SK-N-SH (cell line): ENCODE measurements at places on chromosomes 7 and 10. TPM values are rescaled to one million over a fixed set of nuclear protein-coding genes. Genes with fewer than 3 reads are reported as not detected.

GRCh38 chr7:127107601-127108007 is 145.1 kb downstream of the GRM8 start:
- no peak overlapping the region for H3K27ac ChIP-seq
- H3K4me1 ChIP-seq, result no peaks in the 10 kb centered on the region
- H3K36me3 ChIP-seq, result no peaks in the 10 kb centered on the region
- peak; percentile 45 for DNase-seq

DNA sequence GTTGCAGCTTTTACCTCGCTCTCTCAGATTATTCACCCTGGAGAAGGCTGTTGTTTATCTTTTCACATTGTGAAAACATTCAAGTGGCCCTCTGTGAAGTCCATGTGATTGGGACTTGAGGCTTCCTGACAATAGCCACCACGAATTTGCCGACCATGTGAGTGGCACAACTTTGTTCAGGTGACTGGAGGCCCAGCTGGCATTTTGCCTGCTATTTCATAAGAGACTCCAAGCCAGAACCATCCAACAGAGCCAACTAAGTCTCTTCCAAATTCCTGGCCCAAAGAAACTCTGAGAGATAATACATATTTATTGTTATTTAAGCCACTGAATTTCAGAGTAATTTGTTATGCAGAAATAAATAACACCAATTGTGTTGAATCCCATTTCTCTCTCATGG is 38.2 kb upstream of the CCSER2 start:
- no peak for DNase-seq
- no peaks in the 10 kb centered on the region; the same call in 1 of the 2 replicates for H3K27me3 ChIP-seq
- peaks cover 7% of the 10 kb centered on the region for H3K4me1 ChIP-seq
- H3K27ac ChIP-seq, result no peak overlapping the region

DNA sequence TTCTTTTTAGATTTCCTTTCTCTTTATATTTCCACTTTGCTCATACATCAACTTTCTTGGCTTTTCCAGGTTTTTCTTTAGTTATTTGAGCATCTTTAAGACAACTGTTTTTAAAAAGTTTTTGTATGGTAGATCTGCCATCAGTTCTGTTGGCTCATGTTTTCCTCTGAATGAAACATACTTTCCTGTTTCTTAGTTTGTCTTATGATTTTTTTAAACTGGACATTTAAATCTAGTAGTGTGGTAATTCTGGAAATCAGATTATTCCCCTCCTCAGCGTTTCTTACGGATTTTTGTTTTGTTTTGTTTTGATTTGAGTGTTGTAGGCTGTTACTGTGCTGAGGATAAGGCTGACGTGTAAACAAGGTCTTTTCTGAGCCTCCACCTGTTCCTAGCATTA is 33.8 kb upstream of the ITGB8 start:
- DNase-seq, result no peak
- H3K27me3 ChIP-seq, result no peaks in the 10 kb centered on the region
- no peak overlapping the region for H3K27ac ChIP-seq
- H3K4me3 ChIP-seq, result no peak overlapping the region
- H3K4me1 ChIP-seq, result no peaks in the 10 kb centered on the region; the same call in 1 of the 2 replicates

DNA sequence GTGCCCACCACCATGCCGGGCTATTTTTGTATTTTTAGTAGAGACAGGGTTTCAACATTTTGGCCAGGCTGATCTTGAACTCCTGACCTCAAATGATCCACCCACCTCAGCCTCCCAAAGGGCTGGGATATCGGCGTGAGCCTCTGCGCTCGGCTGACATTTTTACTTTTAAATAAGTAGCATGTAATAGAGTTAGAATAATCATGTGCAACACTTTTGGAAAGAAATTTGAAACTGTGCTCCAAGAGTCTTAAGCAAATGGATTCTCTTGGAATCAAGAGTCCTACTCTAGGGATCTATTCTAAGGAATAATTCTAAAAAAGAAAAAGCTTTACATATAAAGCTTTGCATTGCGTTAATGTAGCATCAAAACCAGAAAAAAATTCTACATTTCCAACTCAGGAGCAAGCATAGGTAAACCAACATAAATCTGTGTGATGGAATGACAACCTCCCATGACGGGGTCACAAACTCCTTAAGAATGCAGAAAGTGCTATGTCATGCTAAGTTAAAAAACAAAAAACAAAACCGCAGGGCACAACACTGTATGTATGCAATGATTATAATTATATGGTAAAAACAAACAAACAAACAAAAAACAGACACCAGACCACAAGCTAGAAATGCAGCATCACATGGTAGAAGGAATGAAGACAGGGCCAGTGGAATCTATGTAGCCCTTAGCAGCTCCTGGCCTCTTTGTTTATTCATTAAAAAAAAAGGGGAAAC is 98.7 kb downstream of the RNF216 start:
- H3K27me3 ChIP-seq, result no peaks in the 10 kb centered on the region
- no peak overlapping the region for H3K27ac ChIP-seq
- no peak for DNase-seq
- H3K4me3 ChIP-seq, result no peak overlapping the region

C10orf67 gene
- 0.97 and 1.1 TPM in 2 replicates for polyA plus RNA-seq

CCDC3 gene
- polyA plus RNA-seq, result 0.02 and 0.05 TPM in 2 replicates

DNA sequence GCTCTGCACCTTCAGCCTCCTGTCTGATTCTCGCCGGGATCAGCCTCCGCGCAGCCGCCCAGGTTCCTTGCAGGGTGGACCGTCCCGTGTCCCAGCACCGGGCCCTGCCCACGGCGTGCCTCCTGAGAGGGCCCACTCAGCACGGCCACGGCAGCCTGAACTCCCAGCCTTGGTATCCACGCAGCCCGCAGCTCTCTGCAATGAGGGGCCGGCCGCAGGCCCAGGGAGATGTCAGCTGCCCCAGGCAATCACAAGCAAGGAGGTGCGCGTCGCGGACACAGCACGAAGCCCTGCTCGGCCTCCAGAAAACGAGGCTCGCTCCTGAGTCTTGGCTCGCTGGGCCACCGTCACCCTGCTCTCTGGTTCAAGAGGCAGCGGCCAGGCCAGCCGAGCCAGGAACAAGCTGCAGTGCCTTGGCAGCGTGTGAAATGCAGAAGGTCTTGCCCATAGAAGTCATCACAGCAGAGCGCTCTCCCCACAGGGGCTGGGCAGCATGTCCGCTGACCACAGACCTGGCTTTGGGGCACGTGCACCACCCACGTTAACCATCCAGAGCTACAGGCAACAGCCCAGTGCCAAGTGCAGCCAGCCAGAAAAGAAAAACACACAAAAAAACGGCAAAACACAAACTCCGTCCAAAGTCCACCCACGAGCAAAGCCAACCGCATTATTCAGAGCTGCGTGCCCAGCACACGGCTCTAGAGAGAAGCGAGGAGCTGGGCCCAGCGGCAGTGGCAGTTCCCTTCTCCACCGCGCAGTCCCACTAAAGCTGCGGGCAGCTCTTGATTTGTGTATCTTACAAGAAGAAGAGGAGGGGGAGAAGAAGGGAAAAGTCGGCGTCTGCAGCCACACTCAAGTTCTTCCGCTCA is 13.9 kb downstream of the GPER1 start:
- DNase-seq, result no peak
- no peaks in the 10 kb centered on the region for H3K36me3 ChIP-seq
- H3K27ac ChIP-seq, result no peak overlapping the region
- peaks cover 27% of the 10 kb centered on the region for H3K4me1 ChIP-seq
- no peaks in the 10 kb centered on the region for H3K27me3 ChIP-seq
- H3K4me3 ChIP-seq, result no peak overlapping the region

DNA sequence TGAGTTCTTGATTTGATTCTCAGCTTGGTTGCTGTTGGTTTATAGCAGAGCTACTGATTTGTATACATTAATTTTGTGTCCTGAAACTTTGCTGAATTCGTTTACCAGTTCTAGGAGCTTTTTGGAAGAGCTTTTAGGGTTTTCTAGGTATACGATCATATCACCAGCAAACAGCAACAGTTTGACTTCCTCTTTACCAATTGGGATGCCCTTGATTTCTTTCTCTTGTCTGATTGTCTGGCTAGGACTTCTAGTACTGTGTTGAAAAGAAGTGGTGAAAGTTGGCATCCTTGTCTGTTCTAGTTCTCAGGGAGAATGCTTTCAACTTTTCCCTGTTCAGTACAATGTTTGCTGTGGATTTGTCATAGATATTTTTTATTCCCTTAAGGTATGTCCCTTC is 86.2 kb downstream of the PLXDC2 start:
- no peak overlapping the region for H3K4me3 ChIP-seq
- no peaks in the 10 kb centered on the region for H3K36me3 ChIP-seq
- DNase-seq, result no peak
- no peaks in the 10 kb centered on the region for H3K27me3 ChIP-seq

GRCh38 chr7:12269100-12269895 is 58.2 kb downstream of the TMEM106B start:
- H3K4me1 ChIP-seq, result no peaks in the 10 kb centered on the region
- no peak overlapping the region for H3K4me3 ChIP-seq
- DNase-seq, result no peak
- H3K36me3 ChIP-seq, result no peaks in the 10 kb centered on the region
- no peaks in the 10 kb centered on the region for H3K27me3 ChIP-seq
- H3K27ac ChIP-seq, result no peak overlapping the region

ABCA13 gene
- not detected in 2 replicates for polyA plus RNA-seq

DNA sequence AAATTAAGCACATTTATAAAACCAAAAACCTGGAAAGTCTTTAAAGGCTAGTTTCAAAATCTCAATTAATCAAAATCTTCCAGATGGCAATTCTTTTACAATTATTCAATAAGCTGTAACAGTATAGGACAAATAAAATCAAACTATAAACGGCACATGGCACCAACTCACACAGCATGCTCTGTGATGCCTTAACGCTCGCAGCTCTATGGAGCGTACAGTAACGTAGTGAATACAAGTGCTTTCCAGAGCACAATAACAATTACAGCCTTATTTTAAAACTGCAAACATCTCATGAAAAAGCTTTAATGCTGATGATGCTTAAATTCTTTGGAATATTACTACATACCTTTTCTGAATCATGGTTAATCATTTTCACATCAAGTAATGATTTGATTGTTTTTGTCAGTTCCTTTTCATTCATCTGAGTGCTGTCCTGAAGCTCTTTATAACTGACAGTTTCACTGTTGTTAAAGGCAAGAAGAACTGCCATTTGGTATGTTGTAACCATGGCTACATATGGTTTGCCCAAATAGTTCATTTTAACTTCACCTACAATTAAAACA is 74.2 kb downstream of the CUL2 start:
- H3K27ac ChIP-seq, result no peak overlapping the region
- peaks cover 4% of the 10 kb centered on the region; the same call in 1 of the 2 replicates for H3K4me1 ChIP-seq
- no peaks in the 10 kb centered on the region for H3K27me3 ChIP-seq
- H3K36me3 ChIP-seq, result peaks cover 40% of the 10 kb centered on the region
- DNase-seq, result no peak

BMPER gene
- 18.2 and 20.0 TPM in 2 replicates for polyA plus RNA-seq

DNA sequence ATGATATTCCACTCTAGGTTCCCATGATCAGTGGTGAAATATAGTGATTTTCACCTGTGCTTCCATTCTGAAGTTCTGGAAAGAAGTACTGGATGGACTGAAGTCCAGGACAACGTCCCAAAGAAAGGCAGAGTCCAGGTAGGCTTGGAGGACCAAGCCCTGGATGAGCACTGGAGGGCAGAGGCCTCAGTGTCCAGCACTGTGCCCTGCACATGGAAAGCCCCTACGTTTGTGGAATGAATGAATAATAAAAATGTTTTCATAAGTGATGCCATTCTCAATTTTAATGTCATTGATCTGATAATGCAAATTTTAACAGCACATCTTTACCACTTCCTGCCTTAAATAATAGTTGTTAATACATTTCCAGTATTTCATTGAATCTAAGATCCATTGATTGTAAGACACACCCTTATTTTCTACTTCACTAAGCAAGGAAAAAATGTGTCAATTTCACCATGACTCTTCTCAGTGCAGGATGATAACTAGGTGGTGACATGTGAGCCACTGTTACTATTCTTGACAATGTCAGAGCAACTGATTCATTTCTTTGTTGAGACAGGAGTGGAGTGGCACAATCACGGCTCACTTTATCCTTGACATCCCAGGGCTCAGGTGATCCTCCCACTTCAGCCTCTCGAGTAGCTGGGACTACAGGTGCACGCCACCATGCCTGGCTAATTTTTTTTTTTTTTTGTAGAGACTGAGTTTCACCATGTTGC is 35.2 kb downstream of the ZNF783 start:
- no peak for DNase-seq
- no peaks in the 10 kb centered on the region for H3K27me3 ChIP-seq

GRCh38 chr10:100858747-100859483 is 53.8 kb upstream of the SLF2 start:
- peaks cover 9% of the 10 kb centered on the region; the same call in 1 of the 2 replicates for H3K4me1 ChIP-seq
- peaks cover 67% of the 10 kb centered on the region for H3K27me3 ChIP-seq
- no peak overlapping the region for H3K4me3 ChIP-seq
- no peaks in the 10 kb centered on the region for H3K36me3 ChIP-seq
- no peak for DNase-seq

GRCh38 chr7:87151729-87152111 is 533 bp upstream of the DMTF1 start:
- peaks cover 15% of the 10 kb centered on the region for H3K36me3 ChIP-seq
- H3K27me3 ChIP-seq, result no peaks in the 10 kb centered on the region
- peaks cover 19% of the 10 kb centered on the region; the same call in 1 of the 2 replicates for H3K4me1 ChIP-seq
- no peak for DNase-seq
- peak overlapping the region; percentile 92 for H3K4me3 ChIP-seq

- no peak overlapping the region for H3K27ac ChIP-seq
- no peaks in the 10 kb centered on the region for H3K4me1 ChIP-seq
- peaks cover 7% of the 10 kb centered on the region; the same call in 1 of the 2 replicates for H3K36me3 ChIP-seq
- no peaks in the 10 kb centered on the region for H3K27me3 ChIP-seq
These were observed 11.4 kb downstream of the BHLHA15 start for GRCh38 chr7:98222533-98223195.

ARHGEF35 gene
- 0.02 TPM in 1 of 2 replicates, not detected in the other for polyA plus RNA-seq

STEAP1B gene
- 14.7 and 16.6 TPM in 2 replicates for polyA plus RNA-seq

- H3K27me3 ChIP-seq, result no peaks in the 10 kb centered on the region
- peaks cover 11% of the 10 kb centered on the region; the same call in 1 of the 2 replicates for H3K4me1 ChIP-seq
- no peak for DNase-seq
- no peaks in the 10 kb centered on the region for H3K36me3 ChIP-seq
- H3K4me3 ChIP-seq, result no peak overlapping the region
These were observed 54.7 kb upstream of the BICC1 start for GRCh38 chr10:58457761-58458616.

DNA sequence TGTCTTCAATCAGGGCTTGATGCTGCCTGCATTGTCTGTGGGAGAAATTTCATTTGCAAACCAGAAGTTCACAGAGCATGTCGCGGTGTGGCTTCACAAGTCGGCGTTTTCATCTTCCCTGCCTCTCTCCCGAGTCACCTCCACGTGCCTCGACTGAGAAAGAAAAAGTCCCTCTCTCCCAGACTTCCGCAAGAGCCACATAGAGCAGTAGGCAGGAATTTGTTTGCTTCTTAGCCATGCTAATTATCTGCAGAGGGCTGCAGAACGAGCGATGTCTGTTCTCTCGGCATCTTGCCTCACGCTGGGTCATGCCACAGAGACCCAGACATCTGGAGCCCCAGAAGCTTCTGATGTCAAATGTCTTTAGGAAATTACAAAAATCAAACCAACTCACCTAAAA is 272.2 kb downstream of the TCF7L2 start:
- H3K4me3 ChIP-seq, result no peak overlapping the region; the same call in 1 of the 2 replicates
- no peaks in the 10 kb centered on the region for H3K36me3 ChIP-seq

GRCh38 chr10:78952030-78952429 is 116.7 kb upstream of the ZMIZ1 start:
- H3K36me3 ChIP-seq, result no peaks in the 10 kb centered on the region
- no peak overlapping the region for H3K27ac ChIP-seq
- H3K4me3 ChIP-seq, result no peak overlapping the region
- no peaks in the 10 kb centered on the region for H3K4me1 ChIP-seq
- no peaks in the 10 kb centered on the region for H3K27me3 ChIP-seq

PON1 gene
- not detected in 2 replicates for polyA plus RNA-seq

MCM10 gene
- 5.1 and 5.5 TPM in 2 replicates for polyA plus RNA-seq
